ENCODE measurements at places on chromosomes 5 and 9.

DNA sequence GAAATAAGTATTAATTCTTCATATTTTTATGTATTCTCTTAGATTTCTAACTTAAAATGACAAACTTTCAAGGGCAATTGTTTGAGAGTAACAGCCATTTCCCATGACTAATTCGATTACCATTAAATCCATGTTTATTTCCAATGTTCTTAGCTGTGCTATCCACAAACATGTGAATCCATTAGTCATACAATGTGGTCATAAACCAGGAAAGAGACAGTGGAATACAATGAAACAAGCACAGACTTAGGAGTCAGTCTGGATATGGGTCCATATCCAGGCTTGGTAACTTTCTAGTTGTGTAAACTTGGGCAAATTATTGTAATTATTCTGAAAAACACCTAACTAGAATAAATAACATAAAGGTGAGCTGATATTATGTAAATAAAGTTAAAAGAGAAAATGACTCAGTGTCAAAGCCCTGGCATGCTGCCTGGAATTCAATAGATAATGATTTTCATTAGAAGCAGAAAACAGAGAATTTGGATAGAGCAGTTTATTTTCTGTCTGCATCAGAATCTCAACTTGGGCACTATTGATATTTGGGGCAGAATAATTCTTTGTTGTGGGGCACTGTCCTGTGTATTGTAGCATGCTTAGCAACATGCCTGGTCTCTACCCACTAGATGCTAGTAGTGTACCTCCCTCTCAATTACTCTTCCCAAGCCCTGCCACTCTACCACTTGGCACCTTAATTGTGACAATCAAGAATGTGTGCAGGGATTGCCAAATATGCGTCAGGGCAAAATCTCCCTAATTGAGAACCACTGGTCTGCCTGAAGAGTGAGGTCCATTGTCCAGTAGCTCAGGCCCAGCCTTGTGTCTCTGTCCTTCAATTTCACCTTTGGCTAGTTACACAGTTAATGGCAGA is 44.7 kb upstream of the SLC27A6 start:
- no peak for DNase-seq

DNA sequence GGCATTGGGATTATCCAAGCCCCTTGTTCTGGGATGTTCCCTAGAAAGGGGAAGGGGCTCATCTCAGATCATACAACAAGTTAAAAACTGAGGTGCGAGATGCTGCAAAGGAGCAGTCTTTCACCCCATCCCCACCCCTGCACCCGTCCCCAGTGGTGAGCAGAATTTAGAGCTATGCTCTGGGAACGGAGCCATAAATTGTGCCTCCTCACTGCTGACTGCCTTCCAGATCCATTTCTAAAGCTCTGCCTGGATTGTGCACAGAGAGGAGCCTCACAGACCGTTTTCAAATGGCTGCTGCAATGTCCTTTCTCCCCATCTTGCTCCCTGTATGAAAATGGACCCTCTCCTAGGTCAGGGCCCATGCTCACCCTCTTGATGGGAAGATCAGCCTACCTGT is 8.3 kb downstream of the SLC25A48 start:
- DNase-seq = no peak

DNA sequence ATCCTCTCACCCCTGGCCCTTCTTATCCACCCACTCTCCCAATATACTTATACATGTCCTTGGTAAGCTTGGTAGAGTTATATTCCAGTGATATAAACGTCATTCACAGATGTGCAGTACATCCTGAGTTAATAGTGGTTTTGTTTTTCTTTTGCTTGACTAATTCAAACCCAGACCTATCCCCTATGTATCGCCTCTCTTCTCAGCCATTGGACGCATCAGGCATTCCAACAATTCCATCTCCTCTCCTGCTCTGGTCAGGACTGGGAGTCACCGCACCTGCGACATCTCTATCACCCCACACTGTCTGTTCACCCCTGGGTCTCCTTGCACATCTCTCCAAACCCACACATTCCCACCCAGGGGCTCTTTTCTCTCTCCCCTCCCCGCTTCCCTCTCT is 21.9 kb upstream of the IRX2 start:
- no peak for DNase-seq

GRCh38 chr5:96875791-96876291 is 459 bp upstream of the ERAP2 start:
- peak; percentile 52 for DNase-seq

- DNase-seq = no peak
These were observed 120.6 kb downstream of the DIRAS2 start for GRCh38 chr9:90521811-90522570.

GRCh38 chr9:115398996-115399395 is 281.0 kb upstream of the TNC start:
- DNase-seq = no peak

- DNase-seq = no peak
These were observed 518 bp downstream of the SPRY4 start for GRCh38 chr5:142324136-142324870.

GRCh38 chr5:155290937-155291336 is 277.4 kb downstream of the KIF4B start:
- DNase-seq = no peak

- DNase-seq = no peak
These were observed 62.4 kb downstream of the RAI14 start for GRCh38 chr5:34718516-34718915.

- DNase-seq = no peak
These were observed 319.0 kb downstream of the EBF1 start for GRCh38 chr5:158780656-158781237.

GRCh38 chr9:114641967-114642366 is 15.6 kb downstream of the TEX53 start:
- DNase-seq = no peak

- no peak for DNase-seq
These were observed 524.5 kb upstream of the RGMB start for GRCh38 chr5:98248949-98249348.

GRCh38 chr9:38048316-38048969 is 20.6 kb downstream of the SHB start:
- DNase-seq = no peak

GRCh38 chr5:55070968-55071367 is 31.5 kb upstream of the GZMA start:
- peak; percentile 43 for DNase-seq

GRCh38 chr5:143061161-143061945 is 291.2 kb downstream of the ARHGAP26 start:
- DNase-seq = no peak

GRCh38 chr9:84858364-84858763 is 188.8 kb downstream of the NTRK2 start:
- DNase-seq = no peak

GRCh38 chr9:128033609-128034008 is 33.5 kb downstream of the NAIF1 start:
- peak; percentile 24 for DNase-seq

- DNase-seq = no peak
These were observed 451.4 kb upstream of the DAB2 start for GRCh38 chr5:39876146-39876545.

DNA sequence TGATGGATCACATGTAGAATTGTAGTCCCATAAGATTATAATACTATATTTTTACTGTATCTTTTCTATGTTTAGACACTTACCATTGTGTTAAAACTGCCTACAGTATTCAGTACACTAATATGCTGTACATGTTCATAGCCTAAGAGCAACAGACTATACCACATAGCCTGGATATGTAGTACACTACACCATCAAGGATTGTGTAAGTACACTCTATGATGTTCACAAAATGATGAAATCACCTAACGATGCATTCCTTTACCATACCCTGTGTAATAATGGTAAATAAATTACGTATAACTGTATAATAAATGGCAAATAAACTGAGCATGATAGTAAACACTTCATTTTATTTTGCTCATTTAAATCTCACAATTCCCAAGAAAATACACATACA is 60.3 kb downstream of the RICTOR start:
- no peak for DNase-seq

DNA sequence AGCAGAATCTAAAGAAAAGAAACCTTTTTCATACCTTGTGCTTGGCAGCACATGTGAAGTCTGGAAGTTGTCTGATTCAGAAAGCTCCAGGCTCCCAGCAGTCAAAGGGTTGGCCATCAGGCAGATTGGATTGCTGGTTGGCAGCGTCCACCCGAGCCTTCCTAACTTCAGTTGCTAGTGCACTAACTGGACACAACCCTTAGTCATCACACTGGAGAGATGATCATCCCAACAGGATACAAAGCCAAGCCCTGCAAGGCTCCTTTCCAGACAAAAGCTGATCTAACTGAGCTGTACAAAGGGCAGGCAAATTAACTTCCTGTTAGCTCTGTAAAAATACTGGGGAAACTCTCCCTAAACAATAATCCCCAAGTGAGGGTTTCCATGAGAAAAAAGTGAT is 185.6 kb downstream of the SNX18 start:
- DNase-seq = no peak

DNA sequence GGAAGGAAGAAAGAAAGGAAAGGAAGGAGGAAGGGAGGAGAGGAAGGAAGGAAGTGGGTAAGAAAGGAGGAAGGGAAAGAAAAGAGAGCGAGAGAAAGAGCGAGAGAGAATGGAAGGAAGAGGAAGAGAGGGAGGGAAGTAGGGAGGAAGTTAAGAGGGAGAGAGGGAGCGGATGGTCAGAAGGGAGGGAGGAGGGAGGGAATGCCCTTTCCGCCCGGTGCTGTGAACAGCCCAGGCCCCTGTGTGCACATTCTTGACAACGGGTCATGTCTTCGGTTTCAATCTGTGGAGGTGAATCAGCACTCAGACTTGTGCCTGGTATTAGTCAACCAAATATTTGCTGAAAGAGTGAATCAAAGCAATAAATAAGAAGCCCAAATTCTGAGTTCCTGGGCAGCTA is 39.2 kb downstream of the PRUNE2 start:
- DNase-seq = peak; percentile 14

GRCh38 chr5:171315386-171315891 is 6.4 kb downstream of the TLX3 start:
- no peak for DNase-seq

DNA sequence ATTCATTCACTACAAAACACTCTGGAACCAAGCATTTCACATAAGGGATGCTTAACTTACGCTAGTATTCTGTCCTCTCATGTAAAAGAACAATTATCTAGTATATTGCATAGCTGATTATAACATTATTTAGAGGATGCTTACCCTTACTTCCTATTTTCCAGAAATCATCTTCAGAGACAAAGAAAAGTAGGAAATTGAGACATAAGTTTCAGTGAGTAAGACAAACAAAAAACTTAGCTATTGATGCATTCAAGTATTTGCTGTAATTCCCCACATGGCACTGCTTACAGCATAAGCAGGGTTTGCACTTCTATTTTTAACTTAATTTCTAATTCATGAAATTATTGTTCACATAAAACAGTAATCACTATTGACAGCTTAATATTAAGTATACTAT is 104.8 kb upstream of the SREK1 start:
- DNase-seq = no peak

- DNase-seq = peak; percentile 24
These were observed 56.9 kb upstream of the RASA1 start for GRCh38 chr5:87210743-87211142.

- DNase-seq = no peak
These were observed 47.6 kb upstream of the EXOC3 start for GRCh38 chr5:395156-395920.

DNA sequence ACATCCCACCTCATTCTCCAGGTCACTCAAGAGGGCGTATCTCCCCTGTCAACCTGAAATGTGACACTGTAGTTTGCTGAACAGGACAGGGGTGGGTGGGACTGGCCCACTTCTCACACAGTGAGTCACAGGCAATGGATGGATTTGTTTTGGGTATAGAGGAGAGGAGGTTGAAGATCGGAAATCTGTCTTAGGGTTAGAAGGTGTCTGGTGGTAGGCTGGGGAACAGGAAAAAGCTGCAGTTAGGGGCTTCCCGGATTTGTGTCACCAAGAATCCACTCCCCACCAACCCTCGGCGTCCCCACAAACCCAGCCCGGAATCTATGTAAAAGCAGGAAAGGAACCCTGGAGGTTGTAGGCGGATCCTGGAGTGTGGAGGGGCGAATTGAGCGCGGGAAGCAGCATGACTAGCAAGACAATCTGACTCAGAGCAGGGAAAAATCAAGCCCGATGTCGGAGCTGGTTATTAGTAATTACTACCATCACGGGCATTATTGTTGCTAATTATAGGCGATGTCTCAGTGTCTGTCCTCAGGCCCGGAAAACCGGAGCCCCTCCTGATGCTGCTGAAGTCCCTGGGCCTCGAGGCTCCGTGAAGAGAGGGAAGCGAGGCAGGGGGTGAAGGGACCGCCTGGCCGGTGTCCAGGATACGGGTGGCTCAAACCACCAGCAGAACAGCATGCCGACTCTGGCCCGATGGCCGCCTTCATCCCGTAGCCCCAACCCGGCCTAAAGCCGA is 1.7 kb upstream of the IRX1 start:
- DNase-seq = no peak

DNA sequence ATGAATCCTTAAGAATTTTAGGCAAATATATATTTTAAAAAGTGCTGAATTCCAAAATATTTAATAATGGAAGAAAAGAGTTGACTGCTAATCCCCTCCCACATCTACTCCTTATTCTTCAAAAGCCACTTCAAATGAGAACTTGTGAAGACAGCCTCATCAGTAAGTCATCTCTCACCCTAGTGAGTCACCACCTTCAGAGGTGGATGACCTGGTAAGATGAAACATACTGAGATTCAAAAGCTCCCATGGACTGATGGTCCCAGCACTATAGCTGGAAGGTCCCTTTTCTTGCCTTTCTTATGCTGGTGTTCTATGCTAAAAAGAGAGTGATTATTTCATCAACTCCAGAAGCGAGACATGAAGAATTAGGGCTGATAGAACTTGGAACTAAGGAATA is 37.8 kb upstream of the SPDL1 start:
- peak; percentile 53 for DNase-seq

GRCh38 chr9:125910286-125910685 is 163.1 kb downstream of the PBX3 start:
- no peak for DNase-seq

GRCh38 chr9:122991370-122991830 is 42.1 kb upstream of the GPR21 start:
- DNase-seq = peak; percentile 51

Data from activated CD4-positive, alpha-beta T cell treated with anti-CD3 and anti-CD28 coated beads, Interleukin-2, amount 50 U/mL, for 16 hours (primary cell).